Lung microvascular endothelial cell (primary cell): ENCODE measurements at places on chromosomes 12 and 14.
A peak's percentile ranks its signal among the peaks of the same experiment; 100 is the strongest.

DNA sequence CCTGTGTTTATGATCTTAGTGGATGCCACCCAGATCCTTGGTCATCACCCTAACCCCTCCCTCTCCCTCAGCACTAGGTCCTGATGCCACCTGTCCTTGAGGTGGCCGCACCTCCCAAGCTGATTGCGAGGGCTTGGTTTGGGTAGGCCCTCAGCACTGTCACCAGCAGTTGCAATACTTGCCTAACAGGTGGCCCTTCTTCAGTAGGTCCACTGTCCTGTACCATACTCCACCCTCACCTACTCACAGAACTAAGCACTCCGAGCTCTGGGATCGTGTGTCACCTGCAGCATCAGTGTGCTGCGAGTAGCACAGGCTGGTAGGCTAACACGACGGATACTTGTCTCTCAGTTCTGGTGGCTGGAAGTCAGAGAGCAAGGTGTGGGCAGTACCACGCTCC is 14.0 kb upstream of the SERPINA12 start:
- DNase-seq, result no peak

GRCh38 chr12:79448816-79449215 is 241.9 kb downstream of the PAWR start:
- DNase-seq, result no peak

GRCh38 chr12:116465407-116465806 is 93.8 kb upstream of the MAP1LC3B2 start:
- DNase-seq, result no peak

GRCh38 chr14:104879201-104879982 is 14.3 kb downstream of the CEP170B start:
- no peak for DNase-seq

- no peak for DNase-seq
Observed at GRCh38 chr12:96902076-96902475, 5.0 kb upstream of the NEDD1 start.

GRCh38 chr12:106863189-106863588 is 88.7 kb downstream of the RIC8B start:
- no peak for DNase-seq

DNA sequence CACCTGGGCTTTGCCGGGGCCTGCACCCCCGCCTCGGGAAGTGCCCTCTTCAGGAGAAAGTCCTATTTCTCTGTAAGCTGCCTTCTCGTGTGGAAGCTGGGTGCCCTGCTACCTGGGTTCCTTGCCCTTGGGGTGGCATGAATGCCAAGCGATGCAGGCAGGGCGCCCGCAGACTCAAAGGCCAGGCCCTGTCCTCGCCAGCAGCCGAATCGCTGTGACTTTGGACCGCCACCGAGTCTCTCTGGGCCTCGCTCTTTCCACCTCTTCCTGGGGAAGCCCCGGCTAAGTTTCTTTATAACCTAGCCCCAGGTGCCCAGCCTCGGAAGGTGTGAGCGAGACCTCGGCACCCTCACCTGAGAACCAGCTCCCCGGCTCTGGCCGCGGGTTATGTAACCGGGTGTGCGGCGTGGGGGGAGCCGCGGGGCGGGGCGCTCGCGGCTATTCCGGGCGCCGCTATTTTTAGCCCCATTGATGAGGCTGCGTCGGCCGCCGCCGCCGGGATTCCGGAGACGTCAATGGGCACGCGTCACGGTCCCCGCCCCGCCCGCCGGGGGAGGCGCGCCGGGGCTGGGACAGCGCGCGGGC is 14.6 kb upstream of the NR4A1 start:
- peak; percentile 85 for DNase-seq

DNA sequence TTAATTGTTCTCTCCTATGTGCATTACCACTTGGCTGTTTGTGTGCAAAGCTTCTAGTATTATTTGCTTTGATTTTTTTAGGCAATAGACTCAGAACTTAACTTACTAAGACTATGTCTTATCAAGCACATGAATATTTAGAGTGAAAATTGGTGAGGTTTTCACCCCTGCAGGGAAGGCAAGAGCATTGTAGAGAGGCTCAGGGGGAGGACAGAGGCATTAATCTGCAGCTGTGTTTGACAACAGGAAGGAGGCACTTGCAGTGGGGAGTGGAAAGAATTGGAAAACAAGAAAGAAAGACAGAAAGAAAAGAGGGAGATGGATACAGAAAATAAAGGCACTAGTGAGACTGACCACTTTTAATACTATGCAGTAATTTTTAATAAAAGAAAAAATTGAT is 431.6 kb downstream of the PDZRN4 start:
- no peak for DNase-seq

DNA sequence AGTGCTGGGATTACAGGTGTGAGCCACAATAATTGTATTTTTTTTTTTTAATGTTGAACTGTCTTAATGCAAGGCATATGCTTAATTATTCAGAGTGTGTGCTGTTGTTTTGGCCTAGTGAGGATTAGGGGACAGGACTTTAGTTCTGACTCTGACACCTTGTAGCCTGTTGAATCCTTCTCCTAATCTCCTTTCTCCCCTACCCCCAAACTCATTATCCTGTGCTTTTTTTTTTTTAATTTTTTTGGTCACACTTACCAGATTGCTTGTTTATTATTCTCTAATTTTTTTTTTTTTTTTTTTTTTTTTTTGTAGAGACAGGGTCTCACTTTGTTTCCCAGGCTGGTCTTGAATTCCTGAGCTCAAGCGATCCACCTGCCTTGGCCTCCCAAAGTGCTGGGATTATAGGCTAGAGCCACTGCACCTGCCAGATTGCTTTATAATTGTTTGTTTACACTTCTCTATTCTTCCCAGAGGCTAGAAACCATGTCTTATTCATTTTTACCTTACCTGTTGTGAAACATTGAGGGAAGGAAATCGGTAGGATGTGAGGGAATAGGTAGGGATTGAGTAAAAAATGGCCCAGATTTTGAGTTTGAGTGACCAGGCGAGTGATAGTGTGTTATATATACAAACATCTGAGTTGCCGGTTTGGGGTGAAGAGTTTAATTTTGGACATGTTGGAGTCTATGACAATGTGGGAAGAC is 32.2 kb downstream of the DIP2B start:
- no peak for DNase-seq

- DNase-seq, result no peak
Observed at GRCh38 chr14:64401949-64402348, 13.8 kb downstream of the MTHFD1 start.

DNA sequence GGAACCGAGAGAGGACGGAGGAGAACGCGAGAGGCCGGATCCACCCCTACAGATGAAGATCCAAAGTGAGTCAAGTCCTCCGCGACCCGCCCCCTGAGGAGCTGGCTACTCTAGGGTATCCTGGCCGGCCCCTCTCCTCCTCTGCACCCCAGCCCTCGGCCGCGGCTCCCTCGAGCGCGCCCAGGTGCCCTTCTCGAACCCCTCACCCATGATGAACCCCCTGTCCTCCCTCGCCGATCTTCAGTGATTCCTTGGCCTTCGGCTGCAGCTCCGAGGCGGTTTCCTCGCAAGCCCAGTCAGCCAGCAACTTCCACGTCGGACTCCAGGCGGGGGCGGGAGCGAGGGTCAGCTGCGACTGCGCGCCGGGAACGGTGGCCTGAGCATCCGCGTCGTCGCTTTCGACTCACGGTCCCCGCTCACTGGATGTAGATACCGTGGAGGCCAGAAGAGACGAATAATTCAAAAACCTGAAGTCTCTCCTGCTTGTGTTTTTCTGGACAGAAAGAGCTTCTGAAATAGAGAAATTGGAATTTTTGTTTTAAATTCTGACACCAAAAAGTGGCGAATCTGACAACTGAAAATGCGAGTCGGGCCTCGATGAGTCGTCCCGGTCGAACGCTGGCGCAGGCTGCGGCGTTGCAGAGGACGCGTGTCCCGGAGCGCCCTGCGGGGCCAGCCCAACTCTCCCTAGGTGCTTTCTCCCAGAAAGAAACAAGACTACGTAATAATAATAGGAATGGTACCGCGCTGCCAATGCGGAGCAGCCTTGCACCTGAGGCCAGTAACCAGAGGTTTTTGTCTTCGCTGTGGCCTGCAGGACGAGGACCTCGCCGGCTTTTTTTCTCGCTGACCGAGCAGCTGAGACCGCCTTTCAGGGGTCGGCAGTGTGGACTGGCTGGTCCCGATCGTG is at the start of gene ARL1:
ARL1 (minus strand) TSS at position 337 of the 910 bp plus-strand sequence; CDS start at position 210, 127 bp downstream.
- peak; percentile 96 for DNase-seq

- DNase-seq, result peak; percentile 60
Observed at GRCh38 chr14:76904100-76904739, 78.0 kb downstream of the LRRC74A start.

GRCh38 chr12:27524839-27525753 is 1.1 kb downstream of the PPFIBP1 start:
- DNase-seq, result peak; percentile 98
